Large intestine (tissue), 12 donors: ENCODE measurements at places on chromosomes 11 and 22. TPM values are rescaled to one million over a fixed set of nuclear protein-coding genes. Genes with fewer than 3 reads are reported as not detected.

GRCh38 chr11:68615657-68616056 lies 68.7 kb upstream of the GAL start:
- peaks cover 41% of the 10 kb centered on the region for H3K36me3 ChIP-seq
- H3K4me3 ChIP-seq = no peak overlapping the region
- DNase-seq = no peak

GRCh38 chr11:5336331-5336730 lies 7.0 kb downstream of the OR51B5 start:
- H3K4me1 ChIP-seq = no peaks in the 10 kb centered on the region

GRCh38 chr11:4178813-4179662 lies 84.4 kb downstream of the RRM1 start:
- no peak overlapping the region for H3K4me3 ChIP-seq
- no peak overlapping the region for H3K27ac ChIP-seq
- H3K4me1 ChIP-seq = no peaks in the 10 kb centered on the region
- DNase-seq = no peak

DNA sequence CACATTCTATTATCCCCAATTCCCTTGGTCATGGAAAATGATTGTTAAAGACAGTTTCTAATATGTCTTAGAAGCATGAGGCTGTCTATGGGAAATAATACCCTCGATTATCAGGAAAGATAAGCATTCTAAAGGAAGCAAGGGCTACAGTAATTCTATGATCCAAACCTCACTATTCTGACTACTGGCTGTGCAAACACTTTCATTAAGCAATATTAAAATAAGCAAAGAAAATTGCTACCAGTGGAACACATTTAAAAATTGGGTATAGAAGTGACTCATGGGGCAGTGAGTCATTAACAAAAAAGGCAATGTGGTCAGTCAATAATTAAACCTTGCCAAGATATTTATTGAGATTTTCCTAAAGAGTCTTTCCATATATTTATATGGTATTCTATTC lies 1415.2 kb upstream of the TENM4 start:
- no peak for DNase-seq
- no peaks in the 10 kb centered on the region for H3K4me1 ChIP-seq
- no peaks in the 10 kb centered on the region for H3K27me3 ChIP-seq
- H3K27ac ChIP-seq = no peak overlapping the region
- H3K4me3 ChIP-seq = no peak overlapping the region

DNA sequence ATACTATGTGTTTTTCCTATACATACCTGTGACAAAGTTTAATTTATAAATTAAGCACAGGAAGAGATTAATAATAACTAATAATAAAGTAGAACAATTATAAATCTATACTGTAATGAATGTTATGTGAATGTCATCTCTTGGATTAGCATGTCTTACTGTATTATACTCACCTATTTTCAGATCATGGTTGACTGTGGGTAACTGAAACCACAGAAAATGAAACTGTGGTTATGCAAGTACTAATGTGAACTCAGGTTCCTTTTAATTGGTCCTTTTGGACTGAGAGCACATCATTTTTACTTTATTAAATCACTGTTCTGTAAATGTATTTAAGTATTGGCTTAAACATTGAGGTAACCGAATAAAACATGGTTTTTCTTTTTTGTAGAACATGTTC lies 108.8 kb downstream of the PPP6R3 start:
- H3K27me3 ChIP-seq = no peaks in the 10 kb centered on the region
- H3K4me1 ChIP-seq = no peaks in the 10 kb centered on the region
- H3K27ac ChIP-seq = no peak overlapping the region

- peaks cover 7% of the 10 kb centered on the region for H3K4me1 ChIP-seq
- no peak overlapping the region for H3K27ac ChIP-seq
- peaks cover 2% of the 10 kb centered on the region for H3K27me3 ChIP-seq
- no peak for DNase-seq
- H3K4me3 ChIP-seq = peak overlapping the region; percentile 95
Observed at GRCh38 chr22:38397189-38398085, 57.6 kb downstream of the KCNJ4 start.

- H3K4me3 ChIP-seq = peak overlapping the region; percentile 17
- H3K4me1 ChIP-seq = peaks cover 25% of the 10 kb centered on the region
- H3K27ac ChIP-seq = peak overlapping the region; percentile 75
- H3K36me3 ChIP-seq = no peaks in the 10 kb centered on the region
Observed at GRCh38 chr22:50146439-50147238, 23.9 kb upstream of the PANX2 start.

DNA sequence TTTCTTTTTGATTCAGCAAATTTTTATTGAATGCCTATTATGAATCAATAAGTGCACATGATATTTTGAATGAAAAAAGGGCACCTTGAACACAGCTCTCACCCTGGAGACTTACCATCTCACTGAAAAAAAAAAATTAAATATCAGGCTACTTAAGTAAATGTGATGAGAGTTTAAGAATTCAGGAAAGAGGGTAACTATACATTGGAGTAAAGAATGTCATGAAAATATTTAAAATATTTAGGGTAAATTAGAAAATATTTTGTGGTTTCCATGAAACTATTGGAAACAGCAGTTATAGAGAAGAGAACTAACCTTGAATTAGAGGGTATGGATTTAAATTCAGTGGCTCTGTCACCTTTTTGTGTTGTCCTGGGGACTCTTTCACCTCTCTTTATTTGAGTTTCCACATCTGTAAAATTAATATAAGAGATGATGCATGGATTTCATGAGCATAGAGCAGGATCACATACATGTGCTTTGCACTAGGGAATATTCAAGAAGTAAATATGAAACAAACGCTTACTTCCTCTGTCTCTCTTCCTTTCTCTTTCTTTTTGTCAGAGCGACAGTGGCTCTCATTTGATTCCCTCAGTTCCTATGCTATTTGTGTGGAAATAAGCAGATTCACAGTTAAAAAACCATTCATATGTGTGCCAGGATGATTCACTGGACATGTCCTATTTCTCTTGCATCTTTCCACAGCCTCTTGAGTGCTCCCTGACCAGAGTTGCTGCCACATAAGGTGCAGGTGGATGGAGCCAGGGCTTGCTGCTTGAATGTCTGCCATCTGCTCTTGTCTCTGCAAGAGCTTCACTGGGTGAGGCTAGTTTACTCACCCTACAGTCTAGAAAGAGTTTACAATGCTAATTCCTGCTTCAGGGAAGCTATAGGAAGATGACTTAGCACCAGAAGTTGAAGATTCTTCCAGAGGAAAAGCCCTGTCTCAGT lies 533.1 kb downstream of the ETS1 start:
- DNase-seq = no peak
- no peak overlapping the region for H3K27ac ChIP-seq
- H3K27me3 ChIP-seq = peaks cover 5% of the 10 kb centered on the region
- H3K4me1 ChIP-seq = no peaks in the 10 kb centered on the region
- H3K4me3 ChIP-seq = no peak overlapping the region

DNA sequence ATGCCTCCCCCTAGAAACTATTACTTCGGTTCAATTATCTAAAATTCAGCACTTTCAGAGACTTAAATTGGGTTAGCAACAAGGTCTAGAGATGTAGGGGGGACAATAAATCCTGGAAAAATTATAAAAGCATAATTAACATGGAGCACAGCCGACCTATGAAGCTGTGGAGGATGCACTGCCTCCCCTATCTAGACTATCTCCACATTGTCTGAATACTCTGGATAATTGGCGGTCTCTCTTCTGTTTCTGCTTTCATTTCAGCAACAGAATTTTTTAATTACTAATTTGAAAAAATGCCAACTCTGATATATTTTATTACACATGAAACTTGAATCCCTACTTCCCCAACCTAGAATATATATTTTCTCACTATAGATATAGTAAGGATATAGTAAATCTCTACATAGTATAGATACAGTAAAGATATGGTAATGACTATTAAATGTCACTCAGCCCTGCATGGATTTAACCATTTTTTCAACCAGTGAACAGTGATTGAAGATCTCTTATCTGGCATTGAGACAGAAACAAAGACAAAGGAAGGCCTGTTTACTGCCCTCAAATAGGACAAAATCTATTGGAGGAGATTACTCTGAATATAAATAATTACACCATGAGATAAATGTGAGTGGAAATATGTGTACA lies 157.6 kb downstream of the BLID start:
- no peak overlapping the region for H3K27ac ChIP-seq
- H3K36me3 ChIP-seq = no peaks in the 10 kb centered on the region
- H3K27me3 ChIP-seq = no peaks in the 10 kb centered on the region
- no peak for DNase-seq
- no peak overlapping the region for H3K4me3 ChIP-seq

GRCh38 chr11:121650351-121651256 lies 197.8 kb upstream of the SORL1-AS1 start:
- no peaks in the 10 kb centered on the region for H3K36me3 ChIP-seq
- no peaks in the 10 kb centered on the region for H3K4me1 ChIP-seq
- peaks cover 16% of the 10 kb centered on the region for H3K27me3 ChIP-seq

- H3K4me3 ChIP-seq = no peak overlapping the region
- no peaks in the 10 kb centered on the region for H3K36me3 ChIP-seq
- no peak for DNase-seq
Observed at GRCh38 chr22:43824724-43825420, 12.8 kb upstream of the EFCAB6 start.

- H3K27me3 ChIP-seq = no peaks in the 10 kb centered on the region
- H3K4me1 ChIP-seq = no peaks in the 10 kb centered on the region
- H3K27ac ChIP-seq = no peak overlapping the region
- H3K36me3 ChIP-seq = no peaks in the 10 kb centered on the region
Observed at GRCh38 chr11:35289821-35290220, 129.5 kb downstream of the SLC1A2 start.

DNA sequence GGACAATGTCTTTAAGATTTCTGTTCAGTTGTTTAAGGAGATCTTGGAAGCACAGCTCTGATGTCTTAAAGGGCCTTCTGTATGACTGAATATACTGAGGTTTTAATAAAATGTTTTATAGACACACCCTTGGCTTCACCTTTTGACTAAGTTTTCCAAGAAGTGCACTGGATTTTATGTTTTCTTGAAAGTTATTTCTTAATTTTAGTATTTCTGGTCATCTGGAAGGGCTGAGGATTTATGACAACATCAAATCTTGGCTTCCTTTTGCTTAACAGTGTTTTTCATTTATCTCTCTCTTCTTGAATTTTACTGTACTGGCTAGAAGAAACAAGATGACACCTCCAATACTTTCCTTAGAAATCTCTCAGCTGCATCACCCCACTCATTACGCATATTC lies 2423.4 kb downstream of the LRRC4C start:
- no peaks in the 10 kb centered on the region for H3K4me1 ChIP-seq
- H3K36me3 ChIP-seq = no peaks in the 10 kb centered on the region
- H3K27me3 ChIP-seq = no peaks in the 10 kb centered on the region
- no peak overlapping the region for H3K4me3 ChIP-seq

DNA sequence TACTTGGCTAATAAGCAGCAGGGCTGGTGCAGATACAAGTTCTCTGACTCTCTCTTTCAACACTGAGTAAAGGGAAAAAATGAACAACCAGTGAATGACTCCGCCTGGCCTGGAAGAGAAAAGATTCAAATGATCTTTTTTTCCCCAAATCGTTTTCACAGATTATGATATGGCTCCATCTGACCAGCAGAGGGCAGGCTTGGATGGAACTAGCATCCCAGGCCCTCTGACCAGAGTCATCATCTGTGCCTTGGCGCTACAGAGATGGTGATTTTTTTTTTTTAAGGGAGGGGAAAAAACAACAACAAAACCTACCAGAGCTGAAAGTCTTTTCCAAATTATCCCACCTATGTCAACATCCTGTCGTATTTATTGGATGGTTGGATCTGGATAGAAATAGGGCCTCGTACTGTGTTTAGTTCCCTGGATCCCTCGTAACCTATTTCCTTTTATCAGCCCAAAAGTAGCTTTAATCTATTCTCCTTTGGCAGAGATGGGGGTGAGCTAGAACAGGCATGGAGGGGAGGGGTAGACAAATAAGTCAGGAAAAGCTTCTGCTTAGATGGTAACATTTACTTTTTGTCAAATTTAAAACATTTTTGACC lies 69.7 kb downstream of the PRSS23 start:
- H3K27ac ChIP-seq = no peak overlapping the region
- DNase-seq = peak; percentile 18
- H3K4me1 ChIP-seq = no peaks in the 10 kb centered on the region

The SLC35F2 gene
- polyA plus RNA-seq = 12.5 TPM

The BAD gene
- polyA plus RNA-seq = 39.6 TPM

The AP2A2 gene
- 79.6 TPM for polyA plus RNA-seq

The MOGAT2 gene
- 222 TPM for polyA plus RNA-seq

The FBLN1 gene
- 70.4 TPM for polyA plus RNA-seq
